HCEC 1CT (cell line): ENCODE measurements at places on chromosomes 4 and X.

DNA sequence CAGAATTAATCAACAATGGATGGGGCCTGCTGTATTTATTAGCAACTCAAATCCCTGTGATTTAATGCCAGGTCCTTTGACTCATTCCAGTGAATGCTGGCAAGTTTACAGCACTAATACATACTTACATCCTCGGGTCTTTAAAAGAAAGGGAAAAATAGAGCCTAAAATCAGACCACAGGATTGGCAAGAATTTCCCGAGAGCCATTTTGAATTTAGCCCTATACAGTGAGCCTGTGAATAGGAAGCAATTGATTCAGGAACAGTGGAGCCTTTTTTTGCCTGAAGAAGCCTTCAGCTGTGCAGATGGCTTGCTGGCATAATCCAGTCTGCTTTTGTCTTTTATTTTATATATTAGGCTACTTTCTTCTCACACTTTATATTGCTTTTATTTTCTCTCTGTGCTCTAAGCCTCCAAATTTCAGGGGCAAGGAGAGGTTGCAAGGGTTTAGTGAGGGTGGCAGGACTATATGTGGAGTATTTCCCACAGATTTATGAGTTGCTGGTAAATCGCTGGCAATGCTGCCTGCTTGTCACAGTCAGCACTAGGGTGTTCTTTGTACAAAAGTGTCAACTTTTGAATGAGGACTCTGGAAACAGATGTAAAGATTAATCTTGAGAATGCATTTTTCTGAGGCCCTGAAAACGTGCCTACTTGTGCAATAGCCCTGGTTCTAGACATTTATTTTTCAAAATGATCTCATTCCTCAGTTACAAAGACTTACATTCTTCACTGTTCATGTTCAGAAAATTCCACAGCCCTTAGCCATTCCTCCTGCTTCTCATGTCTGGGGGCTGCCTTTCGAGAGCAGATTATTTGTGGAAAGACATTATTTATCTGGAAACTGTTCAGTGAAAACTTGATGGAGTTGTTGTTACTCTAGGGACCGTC, 303.5 kb downstream of the SPRY1 start:
- DNase-seq: peak; percentile 71

DNA sequence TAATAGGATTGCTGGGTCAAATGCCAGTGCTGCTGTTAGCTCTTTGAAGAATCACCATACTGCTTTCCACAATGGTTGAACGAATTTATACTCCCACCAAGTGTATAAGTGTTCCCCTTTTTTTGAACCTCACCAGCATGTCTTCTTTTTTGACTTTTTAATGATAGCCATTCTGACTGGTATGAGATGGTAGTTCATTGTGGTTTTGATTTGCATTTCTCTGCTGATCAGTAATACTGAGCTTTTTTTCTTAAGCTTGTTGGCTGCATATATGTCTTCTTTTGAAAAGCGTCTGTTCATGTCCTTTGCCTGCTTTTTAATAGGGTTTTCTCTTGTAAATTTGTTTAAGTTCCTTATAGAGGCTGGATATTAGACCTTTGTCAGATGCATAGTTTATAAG, 14.8 kb downstream of the USP38 start:
- no peak for DNase-seq

- peak; percentile 84 for DNase-seq
These were observed at the start of gene GAR1 for GRCh38 chr4:109815151-109816081. Gene GAR1, plus strand, starts transcription at chr4:109815762. Its CDS starts 403 bp downstream, at chr4:109816165.

- DNase-seq: no peak
These were observed 63.2 kb downstream of the JAKMIP1 start for GRCh38 chr4:6137027-6137746.

DNA sequence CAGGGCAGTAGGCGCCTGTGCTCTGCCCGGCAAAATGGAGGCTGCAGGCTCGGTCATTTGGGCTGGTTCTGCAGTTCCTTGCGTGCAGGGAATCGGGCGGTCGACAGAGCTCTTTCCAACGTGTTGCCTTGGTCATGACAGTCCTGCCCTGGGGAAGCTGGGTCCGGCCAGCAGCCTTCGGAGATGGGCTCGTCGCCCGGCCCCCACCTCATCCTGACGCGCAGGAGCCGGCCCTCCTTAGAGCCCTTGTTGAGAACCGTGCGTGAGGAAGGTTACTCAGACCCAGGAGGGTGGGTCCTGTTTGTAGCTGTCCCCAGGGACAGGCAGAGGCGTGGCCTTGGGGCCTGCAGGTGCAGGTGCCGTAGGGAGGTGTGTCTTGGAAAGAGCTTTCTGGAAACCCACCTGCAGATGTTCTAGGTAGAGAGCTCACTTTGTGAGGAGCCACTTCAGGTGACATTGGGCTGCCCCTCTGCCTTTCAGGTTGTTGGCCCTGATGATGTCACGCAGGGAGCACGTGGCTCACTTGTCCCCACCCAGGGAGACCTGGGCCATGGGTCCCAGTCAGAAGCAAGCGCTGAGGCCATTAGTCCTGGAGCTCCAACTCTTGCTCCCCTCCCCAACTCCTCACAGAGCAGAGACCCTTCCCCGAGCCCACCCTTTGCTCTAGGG, 15.2 kb upstream of the HGFAC start:
- DNase-seq: no peak

GRCh38 chrX:16869393-16870094, 618 bp downstream of the RBBP7 start:
- DNase-seq: peak; percentile 20

DNA sequence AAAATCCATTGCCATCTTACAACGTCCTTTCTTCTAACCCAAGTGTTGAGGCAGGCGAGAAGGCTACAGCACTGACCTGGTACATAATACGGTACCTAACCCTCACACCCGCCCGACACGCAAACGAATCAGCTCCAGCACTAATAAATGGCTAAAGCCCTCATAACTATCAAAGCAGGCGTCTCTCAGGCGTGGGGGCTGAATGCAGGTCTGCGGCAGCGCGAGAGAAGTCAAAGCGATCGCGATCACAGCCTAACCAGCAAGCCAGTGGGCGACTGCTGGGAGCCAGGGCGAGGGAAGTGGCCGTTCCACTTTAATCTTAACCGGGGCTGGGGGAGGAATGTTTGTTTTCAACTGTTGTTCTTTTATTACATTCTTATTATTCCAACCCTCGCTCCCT, 1.5 kb downstream of the CDX4 start:
- no peak for DNase-seq
